Smooth muscle cell of bladder (primary cell): ENCODE measurements at places on chromosomes 6 and 20. TPM values are rescaled to one million over a fixed set of nuclear protein-coding genes. Genes with fewer than 3 reads are reported as not detected.

VARS1 gene
- total RNA-seq = 36.0 and 38.7 TPM in 2 replicates

GPR63 gene
- 1.0 and 1.4 TPM in 2 replicates for total RNA-seq

KIAA1755 gene
- 0.43 and 1.9 TPM in 2 replicates for total RNA-seq

PHACTR3 gene
- total RNA-seq = not detected in 2 replicates

L3MBTL3 gene
- 4.7 and 7.1 TPM in 2 replicates for total RNA-seq

LAMP5 gene
- under 0.01 and 0.09 TPM in 2 replicates for total RNA-seq
